Activated B cell treated with CpG ODN at 0.5 μM for 24 hours (primary cell): ENCODE measurements at places on chromosomes 2 and 18.

DNA sequence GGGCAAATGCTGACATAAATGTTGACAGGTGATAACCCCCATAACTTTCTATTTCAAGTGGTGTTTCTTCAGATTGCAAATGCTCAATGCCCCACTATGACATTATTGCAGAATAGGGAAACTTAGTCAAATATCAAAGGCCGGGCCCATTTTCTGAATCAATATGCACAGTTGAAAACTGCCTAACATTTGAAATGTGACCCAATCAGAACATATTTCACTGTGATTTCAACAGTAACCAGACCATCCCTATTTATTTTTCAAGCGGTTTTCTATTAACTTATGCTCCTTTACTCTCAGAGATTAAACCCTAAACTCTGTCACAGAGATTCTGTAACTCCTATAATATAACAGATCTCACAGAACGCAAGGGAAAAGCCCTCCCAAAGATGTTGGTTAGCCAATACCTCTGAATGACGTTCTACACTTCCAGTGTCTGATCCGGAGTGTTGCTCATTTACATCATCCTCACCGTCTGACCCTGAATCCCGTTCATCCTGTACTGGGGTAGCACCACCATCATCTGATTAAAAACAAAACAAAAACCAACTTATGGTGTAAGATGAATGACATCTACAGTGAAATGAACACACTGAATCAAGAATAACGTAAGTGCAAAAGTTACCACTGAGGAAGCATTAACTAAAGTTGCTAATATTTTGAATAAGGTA, 2.9 kb downstream of the IWS1 start:
- no peak for DNase-seq

GRCh38 chr2:144254342-144255235, 265.3 kb downstream of the ZEB2 start:
- DNase-seq: no peak

DNA sequence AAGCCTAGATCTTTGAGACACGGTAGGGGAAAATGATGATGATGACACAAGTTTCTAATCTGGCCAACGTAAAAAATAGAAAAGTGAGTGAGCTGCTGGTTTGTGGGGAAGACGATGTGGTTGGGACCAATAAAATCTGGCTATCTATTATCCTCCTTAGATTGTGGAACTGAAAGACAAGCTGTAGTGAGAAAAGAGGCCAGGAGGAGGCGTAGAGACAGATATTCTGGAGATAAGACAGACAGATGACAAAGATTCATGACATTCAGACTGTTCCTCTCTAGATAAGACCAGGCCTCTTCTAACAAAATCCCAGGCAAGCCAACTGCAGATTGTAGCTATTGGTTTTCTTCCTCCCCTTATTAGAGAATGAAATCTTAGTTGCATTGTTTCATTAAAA, 376.3 kb upstream of the UBE2E3 start:
- DNase-seq: no peak

DNA sequence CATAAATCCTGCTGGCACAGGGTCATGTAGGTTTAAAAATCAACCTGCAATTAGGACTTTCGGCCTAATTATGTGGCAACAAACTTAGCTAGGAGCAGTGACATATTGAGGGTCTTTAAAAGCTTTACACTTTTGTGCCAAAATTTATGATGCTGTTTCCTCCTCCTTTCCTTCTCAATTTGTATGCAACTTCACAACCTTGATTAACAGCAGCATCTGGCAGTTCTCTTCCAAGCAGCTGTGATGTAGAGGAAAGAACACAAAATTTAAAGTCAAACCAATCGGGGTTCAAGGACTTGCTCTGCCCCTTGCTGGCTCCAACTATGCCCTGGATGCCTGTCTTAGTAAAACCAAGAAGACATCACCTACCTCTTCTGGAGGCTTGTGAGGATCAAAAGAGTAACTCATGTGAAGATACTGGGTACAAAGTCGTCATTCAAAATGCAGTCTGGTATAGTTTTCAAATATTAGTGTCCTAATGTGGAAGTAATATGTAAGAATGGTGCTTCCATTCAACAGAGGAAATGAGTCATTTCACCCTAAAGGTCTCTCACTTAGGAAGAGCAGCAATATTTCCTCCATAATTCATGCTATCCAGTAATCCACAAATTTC, 94.7 kb downstream of the ANKRD44 start:
- no peak for DNase-seq

DNA sequence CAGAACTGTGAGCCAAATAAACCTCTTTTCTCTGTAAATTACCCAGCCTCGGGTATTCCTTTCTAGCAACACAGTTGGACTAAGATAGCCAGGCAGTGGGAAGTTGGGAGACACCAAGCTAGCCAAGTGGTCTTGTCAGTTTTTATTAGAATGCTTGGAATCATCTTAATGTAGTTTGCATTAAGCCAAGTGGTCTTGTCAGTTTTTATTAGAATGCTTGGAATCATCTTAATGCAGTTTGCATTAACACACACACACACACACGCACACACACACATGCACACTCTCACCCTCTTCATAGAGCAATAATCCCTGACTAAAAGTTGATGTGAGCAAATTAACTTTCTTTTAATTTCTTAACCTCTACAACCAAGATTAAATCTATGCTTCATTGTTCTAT, 151.5 kb downstream of the VAPA start:
- DNase-seq: no peak

- DNase-seq: no peak
Measured at GRCh38 chr2:193738892-193739291, 1544.2 kb upstream of the TMEFF2 start.

DNA sequence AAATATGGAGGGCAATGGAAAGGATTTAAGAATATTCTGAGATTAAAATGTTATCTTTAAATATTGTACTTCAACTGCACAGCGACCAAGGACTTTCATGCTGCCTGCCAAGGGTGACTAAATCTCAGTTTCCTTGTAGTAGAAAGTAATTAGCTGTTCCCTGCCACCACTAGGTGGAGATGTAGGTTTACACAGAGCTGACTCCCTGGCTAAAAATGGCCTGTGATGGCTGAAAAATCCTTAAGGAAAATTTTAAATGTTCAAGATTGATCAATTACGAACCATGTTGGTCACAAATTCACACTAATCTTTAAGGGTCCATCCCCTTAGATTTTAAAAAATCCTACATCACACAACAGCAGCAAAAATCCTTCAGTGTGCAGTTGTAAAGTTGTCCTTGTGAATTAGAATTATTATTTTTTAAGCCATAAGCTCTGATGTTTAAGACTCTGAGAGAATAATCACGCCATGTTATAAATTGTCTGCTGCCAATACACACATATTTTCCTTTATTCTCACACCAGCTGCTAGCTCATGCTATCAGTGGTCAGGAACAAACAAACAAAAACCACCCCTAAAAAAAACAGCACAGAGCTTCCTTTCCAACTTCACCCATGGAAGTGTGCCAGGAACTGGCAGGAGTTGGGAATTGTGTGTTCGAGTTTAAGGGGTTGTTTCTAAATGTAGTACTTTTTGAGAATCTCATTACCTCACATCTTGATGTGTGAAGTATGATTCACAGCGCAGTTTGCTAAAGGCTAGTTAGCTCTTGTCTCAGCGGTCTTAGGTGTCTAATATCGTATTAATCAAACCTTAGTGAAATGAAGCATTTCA, 399.8 kb downstream of the TMEM182 start:
- no peak for DNase-seq

GRCh38 chr2:238053191-238053776, 7.5 kb upstream of the SCLY start:
- DNase-seq: no peak

- DNase-seq: no peak
Measured at GRCh38 chr2:15750433-15750814, 158.8 kb downstream of the DDX1 start.

GRCh38 chr2:64625299-64626145, 28.2 kb downstream of the SERTAD2 start:
- DNase-seq: no peak

DNA sequence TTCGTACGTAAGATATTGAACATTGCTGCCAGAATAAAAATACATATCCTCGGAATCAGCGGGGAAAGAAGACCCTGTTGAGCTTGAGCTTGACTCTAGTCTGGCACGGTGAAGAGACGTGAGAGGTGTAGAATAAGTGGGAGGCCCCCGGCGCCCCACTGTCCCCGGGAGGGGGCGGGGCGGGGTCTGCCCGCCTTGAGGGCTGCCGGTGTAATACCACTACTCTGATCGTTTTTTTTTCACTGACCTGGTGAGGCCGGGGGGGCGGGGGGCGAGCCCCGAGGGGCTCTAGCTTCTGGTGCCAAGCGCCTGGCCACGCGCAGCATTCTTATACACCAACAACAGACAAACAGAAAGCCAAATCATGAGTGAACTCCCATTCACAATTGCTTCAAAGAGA, 324.0 kb upstream of the REG3G start:
- no peak for DNase-seq

DNA sequence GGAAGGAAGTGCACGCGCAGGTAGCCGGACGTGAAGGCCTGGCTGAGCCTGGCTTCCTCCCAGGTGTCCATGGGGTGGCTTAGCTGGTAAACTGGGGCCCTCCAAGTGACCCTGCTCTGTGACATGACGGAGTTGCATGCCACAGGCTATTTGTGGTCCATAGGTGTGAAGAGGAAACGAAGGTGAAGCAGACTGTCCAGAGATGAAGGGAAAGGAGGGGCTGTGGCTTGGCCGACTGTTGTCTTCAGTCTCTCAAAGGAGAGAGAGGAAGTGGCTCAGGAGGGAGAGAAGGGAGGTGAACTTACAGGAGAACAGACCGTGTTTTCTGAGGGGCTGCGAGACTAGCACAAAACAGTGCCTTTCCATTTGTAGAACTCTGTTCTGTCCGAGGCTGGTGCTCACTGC, 19.3 kb downstream of the INPP5D start:
- no peak for DNase-seq

DNA sequence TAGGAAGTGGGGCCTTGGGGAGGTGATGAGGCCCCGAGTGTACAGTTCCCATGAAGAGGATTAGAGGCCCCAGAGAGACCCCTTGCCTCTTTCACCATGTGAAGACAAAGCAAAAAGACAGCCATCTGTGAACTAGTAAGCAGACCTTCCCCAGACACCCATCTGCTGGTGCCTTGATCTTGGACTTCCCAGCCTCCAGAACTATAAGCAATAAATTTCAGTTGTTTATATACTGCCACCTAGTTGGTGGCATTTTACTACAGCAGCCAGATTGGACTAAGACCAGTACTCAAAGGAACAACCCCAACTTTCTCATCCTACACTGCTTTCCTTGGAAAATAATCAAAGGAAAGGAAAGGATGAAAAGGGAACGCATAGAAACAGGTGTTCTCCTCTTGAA, 27.9 kb upstream of the CREG2 start:
- no peak for DNase-seq

- DNase-seq: no peak
Measured at GRCh38 chr2:54531558-54531957, 75.4 kb downstream of the SPTBN1 start.

DNA sequence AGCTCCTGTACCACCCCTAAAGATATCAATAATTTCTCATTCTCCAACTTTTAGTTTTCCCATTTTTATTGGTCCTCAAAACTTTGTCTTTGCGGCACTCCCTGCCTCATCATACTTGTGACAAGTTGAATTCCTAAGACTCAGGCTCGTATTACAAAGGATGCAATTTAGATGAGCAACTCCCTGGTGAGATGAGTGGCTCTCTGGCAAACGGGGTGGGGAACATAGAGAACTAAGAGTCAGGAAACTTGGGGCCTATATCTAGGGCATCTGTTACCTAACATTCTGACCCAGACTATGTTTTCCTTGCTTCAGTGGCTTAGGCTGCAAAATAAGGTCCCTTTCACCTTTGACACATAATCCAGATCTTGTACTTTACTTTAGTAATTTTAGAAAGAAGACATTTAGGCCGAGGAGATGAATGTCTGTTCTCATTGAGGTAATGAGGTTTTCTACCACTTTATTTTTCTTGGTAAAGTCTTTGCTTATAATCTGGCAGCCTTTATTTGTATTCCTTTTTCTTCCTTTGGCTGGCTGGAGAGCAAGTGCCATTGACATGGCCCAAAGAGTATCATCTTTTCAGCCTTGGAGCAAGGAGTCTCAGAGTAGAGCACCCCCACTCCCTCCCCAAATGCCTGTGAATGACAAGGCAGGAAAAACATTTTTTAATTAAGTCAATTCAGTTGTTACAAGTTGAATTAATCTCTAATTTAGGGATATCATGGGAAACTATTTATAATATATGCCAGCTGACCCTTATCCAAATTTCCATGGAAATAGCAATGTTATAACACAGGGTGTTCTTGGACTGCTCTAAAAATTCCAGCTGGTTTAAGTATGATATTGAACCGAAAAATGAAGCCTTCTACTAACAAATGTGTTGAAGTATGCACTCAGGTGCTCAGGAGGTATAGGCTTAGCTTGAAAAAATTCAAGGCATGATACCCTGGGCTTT, 15.2 kb downstream of the TSPYL6 start:
- no peak for DNase-seq

- DNase-seq: no peak
Measured at GRCh38 chr2:208820014-208820688, 413.6 kb downstream of the PTH2R start.

DNA sequence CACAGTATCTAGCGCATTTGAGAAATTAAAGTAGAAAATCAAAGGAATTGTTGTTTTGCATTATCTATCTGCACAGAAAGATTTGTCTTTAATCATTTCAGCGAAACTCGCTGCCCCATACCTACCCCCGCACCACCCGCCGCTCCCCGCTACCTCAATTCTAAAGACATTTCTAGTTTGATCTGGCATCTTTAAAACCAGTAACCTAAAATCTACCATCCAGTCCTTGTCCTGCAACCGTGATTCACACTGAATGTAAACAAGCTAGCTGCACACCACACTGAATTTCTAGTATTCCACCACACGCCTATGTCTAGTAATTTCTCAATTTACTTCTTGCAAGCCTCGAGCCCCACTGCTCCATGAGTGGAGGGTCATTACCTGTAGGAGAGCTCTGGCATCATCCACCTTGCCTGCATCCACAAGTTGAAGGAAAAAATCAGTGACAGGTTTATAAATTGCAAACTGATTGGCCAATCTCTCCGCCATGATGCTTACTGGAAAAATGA, 60.1 kb downstream of the ABCG8 start:
- no peak for DNase-seq

DNA sequence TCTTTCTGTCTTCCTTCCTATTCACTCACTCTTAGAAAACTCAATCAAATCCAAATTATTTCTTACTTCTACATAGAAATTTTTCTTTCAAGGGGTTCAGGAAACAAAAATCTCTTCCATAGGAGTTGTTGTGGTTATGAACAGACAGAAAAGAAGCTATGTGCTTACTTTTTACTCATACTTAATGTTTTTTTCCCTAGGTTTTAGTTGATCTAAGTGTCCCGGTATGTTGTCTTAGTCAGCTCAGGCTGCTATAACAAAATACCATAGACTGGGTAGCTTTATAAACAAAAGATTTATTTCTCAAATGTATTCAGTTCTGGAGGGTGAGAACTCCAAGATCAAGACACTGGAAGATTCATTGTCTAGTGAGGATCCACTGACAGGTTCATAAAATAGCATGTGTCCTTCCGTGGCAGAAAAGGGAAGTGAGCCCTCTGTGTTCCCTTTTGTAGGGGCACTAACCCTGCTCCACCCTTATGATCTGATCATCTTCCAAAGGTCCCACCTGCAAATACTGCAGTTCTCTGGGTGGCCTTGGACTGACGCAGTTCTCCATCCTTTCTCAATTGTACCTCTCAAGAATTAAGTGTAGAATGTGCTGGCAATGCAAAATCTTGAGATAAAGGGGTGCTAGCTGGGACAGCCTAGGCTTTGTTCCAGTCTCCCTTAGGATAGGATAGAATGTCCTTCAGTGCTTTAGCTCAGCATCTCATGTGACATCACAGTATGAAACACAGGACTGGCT, 14.4 kb upstream of the VRK2 start:
- DNase-seq: no peak
